NCI-H2029 treated with DMSO at 0.1 percent for 48 hours (cell line): ENCODE measurements at places on chromosomes 6 and 20.

DNA sequence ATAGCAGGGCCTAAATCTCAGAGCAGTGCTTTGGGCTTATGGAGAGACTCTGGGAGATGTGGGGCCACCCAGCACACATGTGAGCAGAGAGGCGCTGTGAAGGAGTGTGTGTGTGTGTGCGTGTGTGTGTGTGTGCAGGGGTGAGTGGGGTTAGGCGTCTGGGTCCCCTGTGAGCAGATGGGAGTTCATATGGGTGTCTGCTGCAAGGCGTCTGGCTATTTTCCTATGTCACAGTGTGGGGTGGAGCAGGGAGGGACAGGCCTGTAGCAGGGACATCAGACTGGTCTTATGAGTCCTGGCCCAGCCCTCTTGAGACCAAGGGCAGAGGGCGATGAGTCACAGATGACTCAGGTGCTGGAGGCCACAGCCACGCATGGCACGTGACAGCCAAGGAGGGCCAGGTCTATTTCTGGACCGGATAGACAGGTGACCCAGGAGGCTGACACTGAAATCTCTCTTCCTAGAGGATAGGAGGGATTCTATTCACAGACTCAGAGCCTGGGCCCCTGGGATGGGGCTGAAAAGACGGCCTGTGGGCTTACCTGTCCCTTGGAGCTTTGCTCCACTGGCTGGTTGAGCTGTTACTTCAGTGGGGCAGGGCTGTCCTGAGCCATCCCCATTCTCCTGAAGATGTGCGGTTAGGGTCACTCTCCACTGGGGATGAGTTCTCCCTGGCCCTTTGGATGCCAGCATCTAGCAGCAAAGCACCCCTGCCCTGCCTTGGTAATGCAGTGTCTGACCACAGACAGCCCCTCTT, 28.9 kb downstream of the VEGFA start:
- no peak for DNase-seq

DNA sequence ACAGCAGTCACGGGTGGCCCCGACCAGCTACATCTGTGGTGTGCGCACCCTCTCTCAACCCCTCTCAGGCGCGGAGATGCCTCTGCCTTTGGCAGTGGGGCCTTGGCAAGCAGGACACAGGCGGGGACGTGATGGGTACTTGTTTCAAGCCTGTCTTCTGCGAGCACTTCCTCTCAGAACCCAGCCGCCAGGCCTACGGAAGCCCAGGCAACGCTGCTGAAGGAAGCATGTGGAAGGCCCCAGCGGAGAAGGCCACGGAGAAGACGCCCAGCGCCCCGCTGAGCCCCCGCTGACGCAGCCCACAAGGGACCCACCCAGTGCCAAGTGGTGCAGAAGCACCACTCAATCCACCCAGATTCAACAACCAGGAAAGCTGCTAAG, 13.0 kb downstream of the SERPINB6 start:
- no peak for DNase-seq

DNA sequence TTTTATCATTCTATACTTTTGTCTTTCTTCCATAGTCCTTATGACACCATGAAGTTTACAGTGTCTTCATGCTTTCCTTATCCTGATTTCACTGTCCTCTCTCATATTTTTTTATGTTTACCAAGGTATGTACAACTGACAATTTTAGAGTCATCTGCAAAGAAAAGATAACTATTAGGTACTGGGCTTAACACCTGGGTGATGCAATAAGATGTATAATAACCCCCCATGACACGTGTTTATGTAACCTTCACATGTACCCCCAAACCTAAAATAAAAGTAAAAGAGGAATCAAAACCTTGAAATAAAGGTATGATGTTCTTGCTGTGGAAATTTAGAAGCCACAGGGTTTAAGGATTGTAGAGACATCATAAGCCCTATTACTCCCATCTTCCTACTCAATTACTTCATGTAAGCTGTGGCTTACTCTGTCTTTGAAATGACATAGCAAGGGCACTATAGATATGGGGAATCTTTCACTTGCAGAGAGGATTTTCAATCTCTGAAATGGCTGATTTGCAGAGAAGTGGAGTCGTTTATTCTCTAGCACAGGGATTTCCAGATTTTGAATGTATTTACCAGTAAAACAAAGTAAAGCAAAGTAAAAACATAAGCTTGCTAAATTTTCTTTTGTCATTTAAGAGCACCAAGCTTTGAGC, 18.9 kb downstream of the OR2W1 start:
- DNase-seq, result no peak

GRCh38 chr6:144585217-144585814, 300.2 kb downstream of the UTRN start:
- peak; percentile 24 for DNase-seq

DNA sequence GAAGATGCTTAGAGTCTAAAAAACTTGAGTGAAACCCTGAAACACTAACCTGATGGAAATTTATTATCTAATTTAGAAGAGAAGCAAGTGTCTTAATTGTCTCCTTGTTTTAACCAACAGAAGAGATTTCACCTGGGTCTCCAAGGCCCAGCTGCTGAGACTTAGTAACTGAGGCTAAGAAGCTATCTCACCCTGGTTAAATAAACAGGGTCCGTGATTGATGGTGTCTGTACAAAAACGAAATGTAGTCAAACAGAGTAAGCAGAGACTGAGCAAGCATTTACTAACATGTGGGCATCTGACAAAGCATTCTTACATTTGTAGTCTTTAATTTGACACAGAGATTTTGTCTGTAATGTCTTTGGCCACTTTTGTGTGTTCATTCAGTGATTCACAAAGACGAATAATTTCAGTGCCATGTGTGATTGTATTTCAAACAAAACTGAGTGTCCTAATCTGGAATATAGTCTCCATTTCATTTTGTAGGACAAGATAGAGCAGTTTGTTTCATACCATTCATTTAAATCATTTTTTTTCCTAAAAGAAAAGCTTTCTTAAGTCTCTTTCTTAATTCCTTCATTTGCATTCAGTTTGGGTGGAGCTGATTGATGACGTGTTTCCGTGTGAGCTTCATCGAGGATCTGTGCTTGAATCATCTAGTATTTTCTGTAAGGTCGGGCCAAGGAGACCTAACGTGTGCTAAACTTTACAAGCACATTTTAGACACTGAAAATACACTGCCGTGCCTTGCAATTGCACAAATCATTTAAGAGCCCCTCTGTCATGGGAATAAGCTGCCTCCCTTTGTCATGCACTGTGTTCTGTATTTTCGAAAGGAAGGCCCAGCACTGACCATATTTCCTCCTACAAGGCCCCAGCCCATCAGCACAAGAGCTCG, 170.6 kb upstream of the QKI start:
- no peak for DNase-seq

GRCh38 chr20:46139908-46140482, 21.9 kb downstream of the CD40 start:
- DNase-seq, result peak; percentile 19

- no peak for DNase-seq
These were observed 6.4 kb downstream of the VNN2 start for GRCh38 chr6:132751306-132751705.

- DNase-seq, result no peak
These were observed 16.4 kb upstream of the STX16 start for GRCh38 chr20:58634521-58635278.

- no peak for DNase-seq
These were observed 117.5 kb upstream of the KCNK16 start for GRCh38 chr6:39440039-39440426.

- DNase-seq, result no peak
These were observed 39.3 kb downstream of the ARID1B start for GRCh38 chr6:156816505-156816904.

- DNase-seq, result no peak
These were observed 5.6 kb downstream of the PPP1R16B start for GRCh38 chr20:38810926-38811630.

- no peak for DNase-seq
These were observed 143.5 kb upstream of the AFDN start for GRCh38 chr6:167683028-167683862.

DNA sequence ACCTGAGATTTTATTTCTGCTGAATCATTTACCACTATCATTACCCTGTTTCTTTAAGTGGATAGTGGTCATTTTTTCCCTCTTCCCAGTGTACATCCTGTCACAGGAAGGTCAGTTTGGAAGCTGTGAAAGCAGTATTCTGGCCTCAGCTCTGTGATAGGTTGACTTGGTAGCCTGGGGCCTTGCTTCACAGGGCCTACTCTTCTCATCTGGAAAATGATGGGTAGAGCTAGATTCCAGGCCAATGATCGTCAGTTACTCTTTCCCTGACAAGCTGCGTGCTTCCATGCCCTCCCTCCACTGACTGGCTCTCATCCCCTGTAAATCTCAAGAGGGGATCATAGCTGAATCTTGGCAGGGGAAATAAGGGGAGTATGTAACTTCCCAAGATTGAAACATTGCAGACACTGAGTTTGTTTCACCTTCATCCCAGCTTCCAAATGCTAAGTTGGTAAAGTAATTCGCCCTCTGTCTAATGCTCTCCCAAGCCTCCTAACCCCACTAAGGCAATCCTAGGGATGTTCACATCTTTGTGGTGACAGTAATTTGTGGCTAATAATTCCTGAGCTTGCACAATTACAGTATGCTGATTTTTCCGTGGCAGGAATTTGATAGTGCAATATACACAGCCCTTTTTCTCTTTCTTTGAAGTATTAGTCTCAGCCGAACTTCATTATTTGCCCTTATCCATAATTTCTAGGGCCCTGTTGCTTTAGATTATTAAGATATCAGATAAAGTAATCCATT, 51.2 kb downstream of the VAPB start:
- DNase-seq, result no peak

- no peak for DNase-seq
These were observed 787.9 kb upstream of the MAN1A1 start for GRCh38 chr6:120137492-120137891.

DNA sequence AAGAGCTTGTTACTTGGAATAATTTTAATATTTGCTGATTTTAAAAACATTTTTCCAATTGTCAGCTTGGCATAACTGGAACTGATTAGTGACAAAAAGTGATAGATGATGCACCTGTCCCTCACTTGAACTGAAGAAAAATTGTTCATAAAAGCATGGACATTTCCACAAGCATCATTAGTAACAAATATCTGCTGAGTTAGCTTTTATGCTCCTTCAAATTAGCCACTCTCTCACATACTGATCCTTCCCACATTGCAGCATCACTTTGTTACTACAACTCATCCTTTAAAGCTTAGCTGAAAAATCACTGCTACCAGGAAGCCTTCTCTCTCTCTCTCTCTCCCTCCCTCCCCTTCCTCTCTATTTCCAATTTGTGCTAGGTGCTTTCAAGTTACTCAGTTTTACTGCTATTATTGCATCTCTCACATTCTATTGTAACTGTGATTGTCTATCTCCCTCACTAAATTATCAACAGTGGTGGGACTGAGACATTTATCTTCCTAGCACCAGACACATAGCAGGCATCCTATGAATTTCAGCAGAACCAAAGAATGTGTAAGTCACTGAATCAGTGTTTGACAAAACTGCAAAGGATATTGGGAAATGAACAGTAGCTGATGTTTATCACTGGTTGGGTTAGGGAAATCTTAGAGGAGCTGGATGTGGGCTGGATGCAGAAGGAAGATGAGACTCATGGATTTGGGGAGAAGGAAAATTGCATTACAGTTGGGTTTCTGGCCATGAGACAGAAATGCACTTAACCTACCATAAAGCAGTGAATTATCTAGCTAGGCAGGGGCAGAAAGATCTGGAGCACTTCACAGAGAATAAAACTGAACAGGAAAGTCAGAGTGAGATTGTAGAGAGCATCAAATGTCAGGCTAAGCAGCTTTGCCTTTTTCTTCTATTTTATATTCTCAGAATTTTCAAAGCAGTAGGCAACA, 128.4 kb upstream of the PLN start:
- no peak for DNase-seq

DNA sequence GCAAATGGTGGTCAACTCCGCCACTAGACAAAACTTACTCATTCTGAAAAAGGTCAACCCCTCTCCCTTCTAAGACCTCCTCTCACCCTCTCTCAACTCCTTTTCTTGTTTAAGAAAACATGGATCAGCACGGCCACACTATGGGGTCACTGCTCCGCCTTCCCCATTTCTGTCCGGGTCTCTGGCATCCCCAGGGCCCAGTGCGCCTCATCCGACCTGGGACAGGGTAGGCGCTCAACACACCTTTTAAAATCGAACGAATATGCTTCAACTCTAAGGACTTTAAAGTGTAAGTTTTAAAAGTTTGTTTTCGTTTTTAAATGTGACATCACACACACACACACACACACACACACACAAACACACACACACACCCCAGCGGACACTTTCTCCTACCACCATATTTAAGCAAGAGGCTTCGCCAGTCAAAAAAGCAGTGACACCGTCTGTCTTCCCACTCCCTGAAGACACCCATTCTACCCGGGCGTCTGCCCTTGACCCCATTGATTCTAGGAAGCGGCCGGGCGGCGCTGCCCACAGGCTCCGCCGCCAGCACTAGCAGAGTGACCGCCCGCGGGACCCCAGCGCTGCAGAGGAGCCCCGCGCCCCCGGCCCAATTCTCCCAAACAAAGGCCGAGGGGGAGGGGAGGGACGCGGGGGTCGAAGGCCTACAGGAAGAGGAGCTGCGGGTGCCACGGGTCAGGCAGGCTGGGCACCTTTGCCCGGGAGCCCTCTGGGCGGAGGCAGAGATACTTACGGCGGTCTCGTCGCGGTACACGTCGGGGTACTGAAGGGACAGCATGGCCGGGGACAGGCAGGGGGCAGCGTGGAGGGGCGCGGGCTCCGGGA, 568 bp downstream of the PREP start:
- no peak for DNase-seq

DNA sequence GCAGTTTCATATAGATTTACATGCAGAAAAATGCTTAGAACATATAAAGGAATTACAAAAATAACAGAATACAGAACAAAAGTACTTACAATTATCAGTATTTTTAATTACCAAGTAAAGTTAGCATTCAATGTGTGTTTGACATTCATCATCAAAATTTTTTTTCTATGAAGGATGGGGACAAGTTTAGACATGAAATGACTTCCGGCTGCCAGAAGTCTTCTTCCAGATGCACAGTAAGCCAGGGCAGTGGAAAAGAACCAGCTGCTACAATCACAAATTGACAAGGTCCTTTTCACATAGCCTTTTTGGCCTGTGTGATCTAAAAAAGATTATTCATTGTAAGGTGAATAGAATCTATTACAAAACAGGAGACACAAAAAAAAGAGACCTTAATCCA, 73.8 kb downstream of the HUS1B start:
- DNase-seq, result no peak

- no peak for DNase-seq
These were observed 271.6 kb downstream of the DHX35 start for GRCh38 chr20:39233755-39234154.

DNA sequence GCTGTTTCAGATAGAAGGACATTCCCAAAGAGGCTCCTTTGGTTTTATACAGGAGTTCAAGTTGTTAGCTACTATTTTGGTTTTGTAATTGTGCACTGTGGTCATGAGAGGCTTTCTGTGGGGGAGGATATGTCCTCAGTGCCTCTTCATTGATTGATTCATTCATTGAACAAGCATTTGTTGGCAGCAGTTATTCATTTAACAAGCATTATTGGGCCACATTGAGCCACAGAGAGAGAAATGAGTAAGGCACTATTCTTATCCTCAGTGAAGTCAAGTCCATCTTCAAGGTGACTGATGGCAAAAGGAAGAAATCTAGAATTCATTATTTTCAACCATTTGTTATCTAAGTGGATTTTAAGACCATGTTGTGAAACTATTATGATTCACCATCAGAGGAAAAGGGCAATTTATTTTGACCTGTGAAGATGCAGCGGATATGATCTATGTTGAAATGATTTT, 697.2 kb upstream of the CITED2 start:
- DNase-seq, result no peak

GRCh38 chr6:20455251-20455940, 53.7 kb downstream of the E2F3 start:
- DNase-seq, result no peak

GRCh38 chr20:8061861-8062518, 42.4 kb upstream of the TMX4 start:
- DNase-seq, result no peak
